Forelimb muscle (tissue), 1 donor: ENCODE measurements at places on chromosomes 1 and 21.
A peak's percentile ranks its signal among the peaks of the same experiment; 100 is the strongest.

DNA sequence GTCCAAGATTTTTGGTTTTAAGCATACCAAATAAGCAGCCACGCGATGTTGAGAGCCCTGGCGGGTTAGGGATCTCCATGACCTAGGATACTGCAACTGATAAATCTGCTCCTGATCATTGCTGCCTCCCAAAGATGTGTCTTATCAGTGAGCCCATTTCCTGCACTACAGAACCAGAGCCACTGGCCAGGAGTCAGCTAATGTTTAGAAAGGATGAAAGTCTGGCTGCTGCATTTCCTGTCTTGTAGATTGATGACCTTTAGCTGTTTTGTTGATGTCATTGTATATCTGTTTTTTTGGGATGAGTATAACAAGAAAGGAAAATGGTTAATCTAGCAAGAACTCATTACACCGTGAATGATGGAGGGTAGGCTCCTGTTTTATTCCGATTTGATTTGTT, 74.5 kb downstream of the C1orf21 start:
- DNase-seq = no peak

- DNase-seq = no peak
These were observed 131.6 kb upstream of the HOOK1 start for GRCh38 chr1:59683197-59683596.

DNA sequence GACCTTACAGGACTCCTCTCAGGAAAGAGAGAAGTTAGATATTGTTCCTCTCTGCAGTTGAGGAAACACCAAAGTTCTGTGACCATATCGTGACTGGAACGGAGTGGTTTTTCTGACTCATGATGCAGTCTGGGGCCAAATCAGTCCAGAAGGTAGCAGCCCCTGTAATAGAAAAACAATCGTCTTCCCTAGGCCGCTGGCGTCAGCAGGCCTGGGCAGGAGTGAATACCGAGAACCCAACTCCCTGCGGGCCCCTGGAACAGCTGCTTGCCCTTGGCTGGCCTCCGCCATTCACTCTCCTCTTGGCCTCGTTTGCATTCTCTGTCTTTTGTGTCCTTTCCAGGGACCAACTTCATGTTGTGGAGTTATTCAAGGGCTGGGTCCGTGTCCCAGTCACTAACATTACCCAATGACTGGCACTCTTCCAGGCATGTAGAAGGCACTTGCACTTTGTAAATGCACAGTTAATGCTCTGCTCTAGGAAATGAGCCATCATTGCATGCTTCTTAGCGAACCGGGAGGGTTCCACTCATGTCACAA, 10.9 kb upstream of the CD101 start:
- peak; percentile 66 for DNase-seq

GRCh38 chr1:217076902-217077301, 353.7 kb upstream of the ESRRG start:
- no peak for DNase-seq

DNA sequence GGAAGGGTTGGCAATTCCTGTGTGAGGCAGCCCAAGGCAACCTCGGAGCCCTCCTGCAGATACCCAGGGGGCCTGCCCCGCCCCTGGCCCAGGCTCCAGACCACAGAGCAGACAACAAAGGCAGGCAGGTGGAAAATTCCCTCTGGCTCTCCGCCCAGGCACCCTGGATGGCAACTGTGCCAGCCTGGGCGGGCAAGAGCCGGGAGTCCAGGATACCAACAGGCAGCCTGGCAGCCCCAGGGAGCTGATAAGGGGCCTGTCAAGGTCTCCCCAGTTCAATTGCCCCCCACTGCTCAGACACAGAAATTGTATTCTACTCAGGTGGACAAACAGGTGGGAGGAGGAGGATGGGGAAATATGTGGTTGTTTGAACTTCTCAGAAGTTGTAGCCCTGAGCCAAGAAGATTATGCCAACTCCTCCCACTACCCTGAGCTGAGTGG, 15.4 kb upstream of the GPR37L1 start:
- DNase-seq = no peak

DNA sequence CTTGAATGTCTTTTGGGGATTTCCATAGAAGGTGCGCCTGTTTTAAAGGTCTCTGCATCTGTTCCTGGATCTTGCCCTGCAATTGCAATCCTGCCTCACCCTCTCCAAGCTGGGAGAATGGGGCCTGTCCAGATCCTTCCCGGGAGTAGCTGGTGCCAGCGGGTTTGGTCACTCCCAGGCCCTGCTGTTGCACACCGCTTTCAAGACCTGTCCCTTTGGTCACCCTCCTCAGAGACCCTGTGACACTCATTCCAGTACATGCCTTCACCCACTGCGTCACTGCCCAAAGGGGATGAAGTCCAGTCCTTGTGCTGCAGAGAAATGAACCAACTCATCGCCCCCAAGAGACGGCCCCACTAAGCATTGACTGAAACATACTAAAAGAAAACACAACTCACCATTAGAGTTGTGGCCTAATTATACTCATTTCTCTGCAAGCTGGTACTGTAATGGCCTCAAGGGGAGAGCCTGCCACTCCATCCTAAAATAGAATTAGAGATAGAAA, 1.9 kb upstream of the IRF2BP2 start:
- no peak for DNase-seq

- DNase-seq = no peak
These were observed 103.5 kb upstream of the SERTAD4 start for GRCh38 chr1:210129092-210129491.

DNA sequence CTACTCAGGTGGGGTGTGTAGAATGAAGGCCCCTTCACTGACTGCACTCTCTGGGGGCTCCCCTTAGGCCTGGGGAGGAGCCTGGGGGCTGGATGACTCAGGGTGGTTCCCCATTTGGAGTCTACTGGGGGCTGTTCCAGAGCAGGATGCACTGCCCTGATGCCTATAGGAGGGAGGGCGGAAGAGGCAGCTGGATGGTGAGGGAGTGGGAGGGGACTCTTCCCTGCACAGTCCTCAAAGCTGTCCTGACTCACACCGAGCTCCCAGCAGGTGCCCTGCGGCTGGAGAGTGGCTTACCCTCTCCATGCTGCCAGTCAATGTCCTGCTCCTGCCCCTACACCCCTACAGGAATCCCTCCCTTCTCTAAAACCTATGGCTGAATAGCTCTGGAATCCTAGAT, 204.4 kb downstream of the TRABD2B start:
- no peak for DNase-seq

DNA sequence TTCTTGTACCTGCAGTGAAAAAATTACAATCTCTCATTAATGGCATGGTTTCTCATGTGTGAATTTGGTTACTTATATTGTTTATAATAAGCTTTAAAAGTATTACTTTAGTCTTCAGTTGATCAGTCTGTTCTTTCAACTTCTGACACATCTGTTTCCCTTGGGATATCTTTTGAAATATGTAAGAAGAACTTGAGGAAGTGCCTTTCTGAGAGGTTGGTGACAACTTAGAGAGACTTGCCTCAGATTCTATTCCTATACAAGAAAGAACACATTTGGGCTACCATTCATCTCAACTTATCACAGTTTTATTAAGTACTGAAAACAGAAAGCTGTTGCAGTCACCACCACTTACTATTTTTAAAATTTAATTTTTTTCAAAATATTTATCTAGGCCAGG, 8.1 kb downstream of the AKNAD1 start:
- no peak for DNase-seq

DNA sequence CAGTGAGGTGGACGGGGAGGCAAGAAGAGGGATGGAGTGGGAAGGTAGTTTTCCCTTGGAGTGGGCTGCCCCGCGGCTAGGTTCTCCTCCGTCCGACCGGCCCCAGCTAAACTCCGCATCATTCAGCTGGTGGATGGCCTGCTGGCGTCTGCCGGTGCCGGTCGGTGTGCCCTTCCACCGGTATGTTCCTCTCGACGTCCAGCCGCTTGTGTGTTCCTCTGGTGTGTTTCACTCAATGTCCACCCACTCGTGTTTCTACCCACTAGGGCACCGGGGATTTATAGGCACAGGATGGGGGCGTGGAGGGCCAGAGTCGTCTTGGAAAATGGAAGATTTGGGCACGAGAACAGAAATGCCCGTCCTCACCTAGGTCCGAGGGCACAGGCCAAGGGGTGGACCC, 931.7 kb upstream of the B3GALT2 start:
- DNase-seq = no peak

DNA sequence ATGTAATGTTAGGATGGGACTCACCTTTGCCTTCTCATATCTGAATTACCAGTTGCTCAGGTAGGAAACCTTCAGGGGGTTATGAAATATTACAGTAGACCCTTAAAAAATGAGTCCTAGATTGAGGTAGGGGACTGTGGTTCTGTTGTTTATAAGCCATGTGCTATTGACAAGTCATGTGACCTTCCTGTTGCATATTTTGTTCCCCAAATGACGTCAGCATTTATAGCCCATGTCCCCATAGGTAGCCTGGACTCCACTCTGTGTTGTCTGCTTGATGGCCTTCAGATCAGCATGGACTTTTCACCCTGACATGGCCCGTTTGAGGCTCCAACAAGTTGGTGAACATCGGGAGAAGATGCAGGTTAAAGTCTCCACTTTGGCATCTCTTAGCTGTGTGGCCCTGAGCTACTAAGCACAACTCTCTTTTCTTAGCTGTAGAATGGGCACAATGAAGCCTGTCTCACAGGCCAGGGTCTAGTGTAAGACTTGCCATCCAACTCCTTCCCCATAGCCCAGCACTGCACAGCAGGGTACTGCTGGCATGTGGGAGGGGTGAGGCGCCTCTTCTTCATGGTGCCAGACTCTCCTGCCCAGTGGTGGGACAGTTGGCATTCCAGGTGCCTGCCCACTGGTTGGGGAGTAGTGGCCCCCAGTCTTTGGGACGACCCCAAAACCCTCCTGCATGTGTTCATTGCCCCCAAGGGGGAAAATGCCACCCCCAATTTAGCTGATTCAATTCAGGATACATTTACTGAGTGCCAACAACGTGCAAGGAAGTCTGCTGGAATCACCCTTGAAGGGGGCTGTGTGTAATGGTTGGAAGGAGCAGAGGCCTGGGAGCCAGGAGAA, 36.1 kb upstream of the TTC22 start:
- no peak for DNase-seq

GRCh38 chr21:28518630-28519029, 474.0 kb downstream of the LTN1 start:
- DNase-seq = no peak

DNA sequence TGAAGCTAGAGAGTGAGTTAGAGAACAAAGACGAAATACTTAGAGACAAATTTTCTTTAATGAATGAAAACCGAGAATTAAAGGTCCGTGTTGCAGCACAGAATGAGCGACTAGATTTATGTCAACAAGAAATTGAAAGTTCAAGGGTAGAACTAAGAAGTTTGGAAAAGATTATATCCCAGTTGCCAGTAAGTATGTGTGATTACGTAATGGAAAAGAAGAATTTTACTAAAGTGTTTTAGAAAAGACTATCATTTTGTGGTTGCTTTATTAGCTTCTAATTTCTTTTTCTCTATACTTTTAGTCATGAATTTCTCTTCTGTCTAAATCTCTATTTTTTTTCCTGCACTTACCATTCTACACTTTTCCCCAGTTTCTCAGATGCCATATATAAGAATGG, 26.7 kb downstream of the CCDC18 start:
- DNase-seq = no peak

DNA sequence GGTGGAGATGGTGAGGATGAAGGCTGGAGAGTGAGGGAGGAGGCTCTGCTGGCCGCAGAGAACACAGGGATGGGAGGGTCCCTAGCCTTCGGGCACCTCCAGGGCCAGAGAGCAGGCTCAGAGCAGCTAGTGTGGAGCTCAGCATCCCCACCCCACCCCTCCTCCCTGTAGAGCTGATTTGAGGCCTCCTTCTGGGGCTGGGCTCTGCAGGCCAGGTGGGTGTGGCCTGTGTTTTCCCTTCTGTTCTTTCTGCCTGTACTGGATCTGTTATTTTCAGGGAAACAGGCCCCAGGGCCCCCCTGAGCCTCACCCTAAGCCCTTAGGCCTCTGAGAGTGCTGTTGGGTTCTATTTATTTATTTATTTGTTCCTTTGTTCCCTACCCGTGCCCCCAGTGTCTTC, 44.8 kb downstream of the TMCC2 start:
- no peak for DNase-seq

GRCh38 chr1:215606564-215607168, 39.6 kb downstream of the KCTD3 start:
- no peak for DNase-seq

GRCh38 chr1:41494351-41495209, 10.1 kb upstream of the EDN2 start:
- no peak for DNase-seq

GRCh38 chr1:10824821-10825540, 28.5 kb upstream of the CASZ1 start:
- DNase-seq = no peak

GRCh38 chr1:157238585-157238984, 100.4 kb upstream of the ETV3 start:
- DNase-seq = no peak

GRCh38 chr21:25515484-25516405, 91.5 kb downstream of the MRPL39 start:
- no peak for DNase-seq

DNA sequence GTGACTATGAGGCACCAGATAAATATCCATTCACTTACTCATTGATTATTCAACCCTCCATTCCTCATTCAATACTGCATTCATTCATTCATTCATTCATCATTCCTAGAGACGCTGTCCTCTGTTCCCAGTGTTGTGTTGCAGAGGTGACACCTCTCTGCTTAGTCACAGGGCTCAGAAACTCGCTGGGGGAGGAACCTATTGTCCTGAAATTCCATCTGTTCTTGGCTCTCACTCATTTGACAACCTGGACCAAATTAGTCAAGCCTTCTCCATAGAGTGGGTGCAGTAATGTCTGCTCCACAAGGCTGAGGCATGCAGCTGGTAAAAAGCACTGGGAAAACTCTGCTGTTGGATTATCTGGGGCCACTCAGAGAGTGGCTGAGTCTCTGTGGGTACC, 49.7 kb downstream of the MYOM3 start:
- no peak for DNase-seq
